ENCODE measurements at places on chromosomes 5 and 9. TPM values are rescaled to one million over a fixed set of nuclear protein-coding genes. Genes with fewer than 3 reads are reported as not detected.

- DNase-seq, result no peak
These were observed 587.6 kb upstream of the CDH18 start for GRCh38 chr5:20575571-20575970.

The ZNF483 gene
- 1.2 TPM for total RNA-seq

- peak; percentile 55 for DNase-seq
These were observed 184.3 kb downstream of the TSSK1B start for GRCh38 chr5:113250341-113250953.

- no peak for DNase-seq
These were observed 44.6 kb downstream of the MVB12B start for GRCh38 chr9:126371007-126371870.

The ECM2 gene
- total RNA-seq, result 11.2 TPM

DNA sequence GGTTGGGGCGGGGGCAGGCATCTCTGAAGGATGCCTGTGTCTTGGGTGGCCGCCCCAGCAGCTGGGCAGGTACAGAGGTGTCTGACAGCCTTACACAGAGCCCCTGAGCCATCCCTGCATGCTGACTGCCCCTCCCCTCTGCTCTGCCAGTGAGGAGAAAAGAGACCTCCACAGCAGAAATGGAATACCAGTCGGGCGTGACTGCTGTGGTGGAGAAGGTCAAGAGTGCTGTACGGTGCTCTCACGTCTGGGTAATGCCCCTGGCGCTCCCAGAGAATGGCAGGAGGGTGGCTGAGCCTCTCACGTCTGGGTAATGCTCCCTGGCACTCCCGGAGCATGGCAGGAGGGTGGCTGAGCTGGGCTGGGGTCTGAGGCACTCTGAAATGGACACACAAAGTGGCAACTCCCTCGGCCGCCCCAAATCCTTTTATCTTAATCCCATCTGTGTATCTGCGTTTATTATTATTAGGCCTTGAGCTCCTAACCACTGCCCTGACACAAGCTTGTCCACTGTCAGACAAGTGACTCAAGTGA is 2.5 kb upstream of the RABL6 start:
- no peak for DNase-seq

DNA sequence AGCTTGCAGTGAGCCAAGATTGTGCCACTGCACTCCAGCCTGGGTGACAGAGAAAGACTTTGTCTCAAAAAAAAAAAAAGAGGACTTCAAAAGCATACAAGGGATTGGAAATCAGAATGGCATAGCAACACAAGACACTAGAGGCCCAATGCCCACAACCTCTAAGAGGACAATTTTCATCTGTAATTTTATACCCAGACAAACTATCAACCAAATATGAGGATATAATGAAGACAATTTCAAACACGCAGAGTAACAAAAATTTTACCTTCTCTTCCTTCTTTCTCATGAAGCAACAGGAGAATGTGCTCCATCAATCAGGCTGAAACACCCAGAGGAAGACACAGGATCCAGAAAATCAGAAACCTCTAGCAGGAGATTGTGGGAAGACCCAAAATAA is 46.8 kb downstream of the GCNT4 start:
- no peak for DNase-seq

DNA sequence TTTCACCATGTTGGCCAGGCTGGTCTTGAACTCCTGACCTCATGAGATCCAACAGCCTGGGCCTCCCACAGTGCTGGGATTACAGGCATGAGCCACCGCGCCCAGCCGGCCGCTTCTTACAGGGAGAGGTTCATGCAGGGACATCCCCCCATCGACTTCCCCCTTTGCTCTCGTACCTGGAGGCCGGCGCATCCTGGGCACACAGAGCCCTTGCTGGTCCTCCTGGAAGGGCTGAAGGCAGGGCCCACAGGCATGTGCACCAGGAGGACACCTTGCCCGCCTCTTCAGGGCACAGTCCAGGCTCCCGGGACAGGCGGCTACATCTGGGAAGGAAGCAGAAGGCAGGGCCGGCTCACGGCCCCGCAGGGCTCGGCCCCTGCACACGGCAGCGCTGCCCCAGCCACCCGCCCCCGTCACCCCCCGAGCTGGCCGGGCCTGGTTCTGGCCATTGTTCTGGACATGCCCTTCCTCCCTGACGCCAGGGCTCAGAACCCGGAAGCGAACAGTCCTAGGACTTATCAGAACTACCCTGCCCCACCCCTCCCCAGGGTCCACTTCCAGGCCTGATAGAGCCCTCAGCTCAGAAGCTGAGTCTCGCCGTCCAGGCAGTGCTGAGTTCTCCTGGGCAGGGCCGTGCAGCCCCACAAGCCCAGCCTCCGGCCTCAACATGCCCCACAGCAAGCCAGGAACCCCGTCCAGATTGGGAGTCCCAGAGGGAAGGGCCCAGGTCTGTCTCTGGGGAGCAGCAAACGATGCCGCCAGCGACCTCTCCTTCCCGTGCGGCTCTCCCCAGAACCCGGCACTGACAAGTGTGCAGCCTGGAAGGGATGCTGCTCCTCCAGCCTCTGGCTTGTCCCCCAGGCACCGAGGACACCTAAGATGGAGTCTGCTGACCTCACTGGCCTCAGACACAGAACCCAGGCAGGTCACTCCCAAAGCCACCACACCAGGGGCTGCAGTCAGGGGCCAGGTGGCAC is 2.9 kb downstream of the NPDC1 start:
- DNase-seq, result no peak

DNA sequence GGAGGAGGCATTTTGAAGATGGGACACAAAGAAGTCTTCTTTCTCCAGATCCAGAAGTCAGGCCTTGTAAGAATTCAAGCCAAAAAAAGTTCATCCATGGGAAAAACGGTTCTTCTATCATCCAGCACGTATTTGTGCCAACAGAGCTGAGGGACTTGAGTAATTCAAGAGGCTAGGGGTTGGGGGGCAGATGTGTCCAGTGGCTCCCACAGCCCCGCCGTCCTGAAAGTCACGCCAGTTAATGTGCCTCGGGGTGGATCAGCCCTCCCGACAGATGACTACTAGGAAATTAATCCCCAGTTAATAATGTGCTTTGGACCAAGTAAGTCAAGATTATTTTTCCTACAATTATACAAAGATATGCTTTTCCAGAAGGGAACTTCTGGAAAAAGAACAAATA is 23.4 kb downstream of the NREP start:
- no peak for DNase-seq

- no peak for DNase-seq
These were observed 164.8 kb downstream of the ZSWIM6 start for GRCh38 chr5:61496860-61497259.

DNA sequence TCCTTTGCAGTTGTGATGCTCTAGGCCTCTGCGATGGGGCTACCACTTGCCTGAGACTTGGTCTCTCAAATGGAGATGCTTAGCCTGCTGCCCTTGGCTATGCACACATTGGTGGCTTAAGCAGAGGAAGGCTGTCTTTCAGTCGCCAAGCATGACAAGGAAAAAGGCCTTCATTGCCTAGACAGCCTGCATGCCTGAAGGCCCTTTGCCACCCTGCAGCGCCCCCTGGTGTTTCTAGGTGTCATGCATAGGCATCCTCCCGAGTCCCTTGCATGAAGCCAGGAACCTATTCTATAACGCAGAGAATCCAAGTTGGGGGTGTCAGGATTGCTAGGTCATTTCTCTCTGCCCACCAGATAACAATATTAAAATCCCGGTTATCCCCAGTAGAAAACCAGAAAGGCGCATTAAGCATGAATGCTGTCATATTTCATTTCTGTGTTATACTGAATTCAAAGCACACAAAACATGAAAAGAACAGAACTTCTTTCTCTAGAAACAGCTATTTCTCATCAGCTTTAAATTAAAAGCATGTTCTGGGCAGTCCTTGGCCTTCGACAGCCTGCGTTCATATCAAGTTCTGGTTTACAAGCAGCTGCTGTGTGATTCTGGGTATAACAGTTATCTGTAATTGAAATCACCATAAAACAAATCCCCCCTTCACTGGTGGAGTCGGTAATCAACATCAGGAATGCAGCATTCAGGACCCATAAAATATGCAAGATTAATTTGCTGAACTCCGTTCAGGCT is 59.7 kb upstream of the TRPC7 start:
- DNase-seq, result peak; percentile 75

The MOB3B gene
- total RNA-seq, result not detected

The EPB41L4A gene
- not detected for total RNA-seq

- DNase-seq, result no peak
These were observed 42.1 kb downstream of the SNX30 start for GRCh38 chr9:112792670-112793069.
